ENCODE measurements at places on chromosomes 7 and 10.

- no peak for DNase-seq
Measured at GRCh38 chr10:45447416-45447815, 73.4 kb downstream of the ALOX5 start.

DNA sequence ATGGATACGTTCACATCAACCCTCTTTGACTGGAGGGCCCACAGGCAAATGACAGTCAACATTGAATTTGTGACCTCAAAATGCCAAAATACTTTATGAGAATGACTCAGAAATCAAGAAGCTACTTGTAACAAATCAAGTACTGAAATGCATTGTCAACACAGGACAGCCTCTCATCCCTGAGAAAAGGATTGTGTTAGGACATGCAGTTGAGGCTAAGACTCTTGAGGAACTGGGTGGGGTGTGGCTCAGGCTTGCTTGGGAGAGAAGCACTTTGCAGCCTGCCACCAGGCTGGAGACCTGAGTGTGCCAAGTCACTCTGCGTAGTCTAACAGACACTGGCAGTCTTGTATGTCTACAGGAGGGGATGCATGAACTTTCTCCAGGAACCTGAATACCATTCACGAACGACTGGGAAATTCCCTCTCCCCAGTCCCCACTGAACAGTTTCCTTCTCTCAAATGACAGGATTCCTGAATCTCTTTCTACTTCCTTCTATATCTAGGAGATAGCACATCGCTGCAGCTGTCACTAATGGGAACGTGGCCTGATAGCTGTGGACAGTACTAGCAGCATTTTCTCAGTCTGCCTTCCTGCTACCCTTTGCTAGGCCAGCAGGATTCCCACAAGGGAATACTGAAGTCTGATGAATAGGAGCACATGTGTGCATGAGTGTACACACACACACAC lies 3.3 kb upstream of the SMO start:
- DNase-seq: peak; percentile 13

DNA sequence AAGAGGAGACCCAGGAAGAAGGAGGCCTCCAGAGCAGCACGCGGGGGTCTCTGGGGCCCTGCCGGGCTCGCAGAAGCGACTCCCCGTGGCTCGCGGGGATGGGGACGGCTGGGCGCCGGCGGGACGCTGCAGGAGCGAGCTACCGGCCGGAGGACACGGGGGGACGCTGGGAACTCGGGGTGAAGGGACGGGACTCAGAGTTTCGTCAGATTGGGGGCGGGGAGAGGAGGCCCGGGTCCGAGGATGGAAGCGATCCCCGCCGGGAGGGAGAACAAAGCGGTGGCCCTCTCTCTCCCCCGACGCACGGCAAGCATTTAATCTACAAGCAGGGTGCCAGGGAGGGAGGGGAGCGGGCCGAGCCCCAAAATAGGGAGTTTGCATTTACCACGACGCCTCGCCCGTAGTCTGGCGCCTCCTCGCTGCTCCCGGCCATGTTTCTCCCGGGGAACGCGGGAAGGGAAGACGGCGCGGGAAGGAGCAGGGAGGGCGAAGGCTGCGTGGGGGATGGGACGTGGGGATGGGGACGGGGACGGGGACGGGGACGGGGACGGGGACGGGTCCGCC lies at the start of gene PRTFDC1:
PRTFDC1 (minus strand) TSS at position 464 of the 564 bp plus-strand sequence; CDS start at position 433, 31 bp downstream.
- DNase-seq: no peak

- DNase-seq: no peak
Measured at GRCh38 chr7:114530057-114530611, 115.5 kb downstream of the FOXP2 start.

- peak; percentile 63 for DNase-seq
Measured at GRCh38 chr7:144391823-144392255, 11.7 kb downstream of the NOBOX start.

- no peak for DNase-seq
Measured at GRCh38 chr7:133807624-133808492, 319.3 kb upstream of the LRGUK start.

DNA sequence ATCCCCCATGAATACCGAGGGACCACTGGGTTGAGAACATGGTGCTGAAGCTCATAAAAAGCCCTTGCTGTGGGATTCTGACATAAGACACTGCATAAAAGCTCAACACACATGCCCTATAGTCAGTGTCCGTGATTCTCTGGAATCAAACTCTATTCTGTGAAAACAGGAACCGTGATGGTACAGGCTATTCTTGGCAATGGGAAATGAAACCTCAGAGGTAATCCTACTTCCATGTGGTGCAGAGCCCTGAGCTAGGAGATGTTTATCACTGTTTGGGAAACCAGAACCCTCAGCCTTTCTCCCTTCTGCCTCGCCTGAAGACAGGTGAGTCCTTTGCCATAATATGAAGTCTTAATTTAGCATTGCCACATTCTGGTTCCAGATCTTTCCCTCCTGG lies 80.8 kb upstream of the PRSS1 start:
- no peak for DNase-seq

- peak; percentile 51 for DNase-seq
Measured at GRCh38 chr7:31373337-31374289, 33.1 kb upstream of the NEUROD6 start.

DNA sequence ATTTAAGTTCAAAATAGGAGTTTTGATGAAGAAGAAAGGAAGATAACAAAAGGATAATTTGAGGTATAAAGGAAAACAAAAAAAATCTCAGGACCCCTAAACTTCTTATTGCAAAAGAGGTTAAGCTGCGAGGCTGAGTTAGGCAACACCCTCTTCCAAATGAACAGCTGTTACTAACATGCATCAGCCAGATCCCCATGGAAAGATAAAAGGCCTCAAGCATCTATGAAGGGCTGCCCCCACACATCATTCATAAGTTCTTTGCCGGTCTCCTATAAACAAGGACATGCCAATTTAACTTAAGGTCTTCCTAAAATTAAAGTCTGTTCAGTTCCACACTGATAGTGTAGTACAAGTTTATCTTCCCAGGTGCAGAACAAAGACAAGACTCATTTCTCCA lies 75.8 kb upstream of the IMMP2L start:
- no peak for DNase-seq

- peak; percentile 27 for DNase-seq
Measured at GRCh38 chr7:151243408-151244195, 4.9 kb downstream of the SMARCD3 start.

DNA sequence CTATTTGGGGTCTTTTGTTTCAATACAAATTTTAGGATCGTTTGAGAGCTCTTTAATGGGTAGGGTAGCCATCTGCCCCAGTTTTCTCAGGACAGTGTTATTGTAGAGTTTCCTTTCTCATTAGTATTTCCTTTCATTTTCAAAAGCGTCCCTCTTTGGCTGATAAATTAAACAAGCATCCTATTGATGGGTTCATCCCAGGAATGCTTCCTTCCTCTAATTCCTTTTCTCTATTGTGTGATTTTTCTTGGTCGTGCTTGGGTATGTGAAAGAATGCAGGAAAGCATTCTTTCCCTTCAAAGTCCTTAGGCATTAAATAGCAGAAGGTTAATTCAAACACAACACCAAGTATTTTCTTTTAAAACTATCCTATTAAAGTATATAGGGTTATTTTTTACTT lies 14.0 kb downstream of the SLC13A1 start:
- DNase-seq: no peak

GRCh38 chr10:68598978-68599770 lies 39.0 kb downstream of the TET1 start:
- DNase-seq: peak; percentile 65

GRCh38 chr7:67625257-67625737 lies 628.7 kb downstream of the TYW1 start:
- peak; percentile 90 for DNase-seq

- DNase-seq: no peak
Measured at GRCh38 chr7:102271158-102271798, 15.4 kb upstream of the SH2B2 start.

DNA sequence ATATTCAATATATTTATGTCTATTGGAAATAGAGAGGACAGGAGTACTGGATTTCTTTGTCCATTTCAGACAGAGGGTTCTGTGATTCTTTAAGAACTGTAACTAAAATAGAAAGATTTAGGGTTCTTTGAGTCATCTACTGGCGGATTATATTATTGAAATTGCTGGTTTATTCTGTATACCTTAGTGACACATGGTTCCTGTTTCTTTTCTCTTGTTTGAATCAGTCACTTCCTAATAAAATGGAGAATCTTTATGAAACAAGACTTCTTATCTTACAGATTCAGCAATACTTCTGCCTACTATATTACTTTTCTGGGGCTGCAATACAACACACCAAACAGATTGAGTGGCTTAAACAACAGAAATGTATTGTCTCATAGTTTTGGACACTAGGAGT lies 20.8 kb upstream of the ZNF800 start:
- DNase-seq: no peak

GRCh38 chr7:158606129-158606528 lies 18.5 kb upstream of the PTPRN2 start:
- no peak for DNase-seq

GRCh38 chr10:24519950-24520349 lies 203.7 kb downstream of the ARHGAP21 start:
- no peak for DNase-seq

DNA sequence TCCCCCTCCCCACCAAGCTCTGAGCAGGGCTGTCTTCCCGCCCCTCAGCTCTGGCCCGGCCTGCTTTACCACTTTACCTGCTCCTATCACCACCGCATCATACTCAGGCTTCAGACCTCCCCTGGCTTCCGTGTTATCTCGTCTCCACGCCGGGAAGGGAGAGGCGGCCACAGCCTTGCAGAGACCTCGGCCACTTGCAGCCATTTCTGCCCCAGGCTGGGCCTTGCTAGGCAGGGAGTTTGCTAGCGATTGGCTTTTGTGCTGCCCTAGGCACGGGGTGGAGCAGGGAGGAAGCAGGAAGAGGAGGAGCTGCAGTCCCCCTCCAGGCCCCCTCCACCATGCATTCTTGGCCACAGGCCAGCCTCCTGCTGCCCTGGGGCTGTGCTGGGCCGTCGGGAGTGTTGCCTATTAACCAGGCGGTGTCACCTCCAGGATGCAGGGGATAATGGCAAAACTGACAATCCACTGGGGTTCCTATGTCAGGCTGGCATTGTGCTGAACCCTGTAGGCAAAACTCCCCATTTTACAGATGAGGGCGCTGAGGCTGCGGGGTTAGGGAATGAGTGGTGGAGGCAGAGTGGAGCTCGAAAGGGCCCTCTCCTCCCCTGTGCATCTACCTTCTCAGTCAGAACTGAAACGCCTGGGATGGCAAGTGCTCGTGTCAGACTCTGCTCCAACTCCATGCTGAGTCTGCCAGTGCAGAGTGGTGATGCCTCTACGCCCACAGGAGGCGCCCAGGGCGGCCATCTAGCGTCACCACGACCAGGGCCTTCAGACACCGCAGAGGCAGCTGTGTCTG lies at the start of gene PYROXD2:
PYROXD2 (minus strand) TSS at position 251 of the 799 bp plus-strand sequence; CDS start at position 204, 47 bp downstream.
- peak; percentile 85 for DNase-seq

DNA sequence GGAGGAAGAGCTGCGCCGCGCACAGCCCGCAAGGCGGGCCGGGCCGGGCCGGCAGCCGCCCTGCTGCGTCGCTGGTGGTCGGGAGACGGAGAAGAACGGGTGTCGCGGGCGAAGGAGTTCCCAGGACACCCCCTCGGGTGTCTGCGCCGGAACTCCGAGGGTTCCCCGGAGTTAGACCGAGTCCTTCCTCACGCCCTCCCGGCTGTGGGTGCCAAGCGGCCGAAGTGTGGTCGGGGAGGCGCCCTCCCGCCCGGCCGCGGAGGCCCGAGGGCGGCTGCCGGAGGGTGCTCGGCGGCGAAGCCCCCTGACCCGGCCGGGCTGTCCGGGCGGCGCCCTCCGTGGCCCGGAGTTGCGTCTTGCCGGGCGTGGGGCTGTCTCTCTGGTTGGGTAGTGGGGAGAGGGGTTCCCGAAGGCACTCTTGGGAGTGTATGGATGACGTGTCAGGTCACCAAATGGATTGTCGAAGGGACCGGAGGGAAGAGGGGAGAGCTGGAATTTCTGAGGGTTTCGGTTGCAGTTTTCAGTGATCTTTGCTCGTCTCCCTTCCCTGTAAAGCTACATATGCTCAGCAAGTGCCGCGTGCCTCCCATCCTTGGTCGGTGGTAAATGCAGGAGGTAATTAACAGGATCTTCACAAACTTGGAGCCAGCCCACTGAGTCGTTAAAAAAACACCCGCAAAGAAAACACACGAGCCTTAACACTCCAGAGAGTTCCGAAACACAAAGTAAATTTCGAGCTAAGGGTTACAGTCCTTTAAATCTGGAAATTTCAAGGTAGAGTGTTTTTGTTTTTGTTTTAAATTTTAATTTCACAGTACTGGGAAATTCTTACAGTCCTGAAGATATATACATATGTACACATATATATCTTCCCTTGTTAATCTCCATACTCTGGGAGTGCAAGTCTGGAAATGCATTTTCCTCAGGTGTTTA lies 871 bp downstream of the ST7 start:
- peak; percentile 81 for DNase-seq

DNA sequence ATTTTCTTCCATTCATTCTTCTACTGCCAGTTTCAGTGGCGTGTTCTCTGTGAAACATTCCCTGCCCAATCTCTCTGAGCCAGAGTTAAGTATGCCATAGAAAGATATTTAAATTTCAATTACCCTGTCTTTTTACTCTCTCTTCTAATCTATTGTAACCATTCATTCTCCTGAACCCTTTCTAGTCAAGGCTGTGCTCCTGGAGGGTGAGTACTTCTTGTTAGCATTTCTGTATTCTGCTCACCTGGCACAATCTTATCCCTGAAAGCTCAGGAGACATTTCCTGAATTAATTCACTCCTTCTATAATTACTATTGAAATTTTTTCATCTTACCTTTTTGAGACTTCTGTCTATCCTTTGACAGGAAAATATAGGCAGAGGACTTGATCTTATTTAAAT lies 271.7 kb downstream of the HGF start:
- DNase-seq: no peak

- DNase-seq: no peak
Measured at GRCh38 chr10:114283091-114283490, 44.0 kb downstream of the VWA2 start.

GRCh38 chr10:86170255-86171108 lies 196.1 kb downstream of the GRID1 start:
- no peak for DNase-seq

DNA sequence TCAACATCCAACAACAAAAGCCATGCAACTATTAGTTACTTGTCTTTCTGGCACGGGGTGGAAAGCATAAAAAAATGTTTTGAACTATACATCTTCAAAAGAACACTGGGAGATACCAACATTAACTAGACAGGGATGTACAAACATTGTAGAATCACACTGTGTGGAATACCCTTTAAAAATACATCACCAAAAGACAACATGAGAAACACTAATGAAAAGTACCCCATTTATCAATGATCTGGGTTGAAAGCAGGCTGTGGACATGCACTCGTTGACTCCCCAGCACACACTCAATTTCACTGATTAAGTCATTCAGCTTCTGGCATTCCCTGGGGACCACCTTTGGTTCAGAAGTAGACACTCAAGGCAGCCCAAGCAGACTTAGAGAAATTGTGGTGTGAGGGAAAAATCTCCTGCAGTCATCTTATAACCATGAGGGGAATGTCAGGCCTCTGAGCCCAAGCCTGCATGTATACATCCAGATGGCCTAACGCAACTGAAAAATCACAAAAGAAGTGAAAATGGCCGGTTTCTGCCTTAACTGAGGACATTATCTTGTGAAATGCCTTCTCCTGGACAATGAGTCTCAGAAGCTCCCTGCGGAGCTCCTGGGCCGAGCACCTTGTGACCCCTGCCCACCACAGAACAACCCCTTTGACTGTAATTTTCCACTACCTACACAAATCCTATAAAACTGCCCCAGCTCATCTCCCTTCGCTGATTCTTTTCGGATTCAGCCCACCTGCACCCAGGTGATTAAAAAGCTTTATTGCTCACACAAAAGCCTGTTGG lies 53.0 kb downstream of the CACUL1 start:
- DNase-seq: peak; percentile 9

- no peak for DNase-seq
Measured at GRCh38 chr10:13758312-13758711, 171.5 kb downstream of the PRPF18 start.

GRCh38 chr7:31114593-31115343 lies 62.7 kb downstream of the ADCYAP1R1 start:
- no peak for DNase-seq

GRCh38 chr10:43204042-43204942 lies 62.6 kb downstream of the RASGEF1A start:
- no peak for DNase-seq
